Caco-2 (cell line): ENCODE measurements at places on chromosomes 13 and 19.
A peak's percentile ranks its signal among the peaks of the same experiment; 100 is the strongest.

DNA sequence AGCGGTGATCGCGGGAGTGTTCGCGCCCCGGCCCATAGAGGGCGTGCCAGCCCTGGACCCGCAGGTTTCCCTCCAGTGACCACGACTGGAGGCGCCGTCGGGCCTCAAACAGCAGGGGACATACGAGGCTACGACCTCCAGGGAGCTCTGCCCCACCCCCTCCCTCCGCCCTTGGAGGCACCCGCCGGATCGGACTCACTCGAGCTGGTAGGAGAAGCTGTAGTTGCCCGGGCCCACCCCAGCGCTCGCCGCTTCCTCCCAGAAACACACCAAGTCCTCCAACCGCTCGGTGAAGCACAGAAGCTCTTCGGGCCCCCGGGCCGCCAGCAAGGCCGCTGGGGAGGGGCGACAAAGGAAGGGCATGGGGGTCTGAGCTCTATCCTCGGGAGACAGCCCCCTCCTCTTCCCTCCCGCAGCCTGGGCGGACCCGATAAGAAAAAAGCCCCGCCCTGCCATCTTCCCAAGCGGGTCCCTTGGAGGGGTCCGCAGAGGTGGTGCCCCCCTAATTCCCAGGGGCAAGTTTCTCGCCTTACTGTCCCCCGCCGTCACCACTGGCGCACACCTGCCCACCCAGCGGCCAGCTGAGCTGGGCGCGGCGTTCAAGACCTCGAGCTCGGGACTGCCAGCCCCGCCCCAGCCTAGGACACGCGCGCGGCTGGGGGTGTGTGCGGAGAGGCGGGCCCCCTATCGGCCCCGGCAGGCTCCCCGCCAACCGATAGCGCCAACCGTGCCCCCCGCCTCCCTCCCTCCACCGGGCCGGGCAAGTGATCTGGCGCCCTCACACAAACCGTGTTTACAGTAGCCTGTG lies 1.0 kb downstream of the EPOR start:
- peak; percentile 82 for DNase-seq

DNA sequence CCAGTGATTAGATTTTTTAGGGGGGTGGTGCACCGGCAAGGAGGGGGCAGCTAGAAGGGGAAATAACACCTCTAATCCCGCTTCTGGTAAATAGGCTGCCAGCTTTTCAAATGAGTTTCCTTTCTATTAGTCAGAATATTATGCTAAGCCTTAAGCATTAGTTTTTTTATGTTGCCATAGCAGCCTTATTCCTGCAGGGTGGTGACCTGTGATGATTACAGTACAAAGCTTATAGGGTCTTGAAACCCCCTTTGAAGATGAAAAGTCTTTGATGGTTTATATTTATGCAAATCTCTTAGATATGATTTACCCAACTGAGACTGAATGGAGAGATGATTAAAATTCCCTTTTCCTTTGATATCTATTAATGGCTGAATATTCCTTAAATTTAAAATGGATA lies 109.8 kb downstream of the ZIC5 start:
- no peak for DNase-seq

DNA sequence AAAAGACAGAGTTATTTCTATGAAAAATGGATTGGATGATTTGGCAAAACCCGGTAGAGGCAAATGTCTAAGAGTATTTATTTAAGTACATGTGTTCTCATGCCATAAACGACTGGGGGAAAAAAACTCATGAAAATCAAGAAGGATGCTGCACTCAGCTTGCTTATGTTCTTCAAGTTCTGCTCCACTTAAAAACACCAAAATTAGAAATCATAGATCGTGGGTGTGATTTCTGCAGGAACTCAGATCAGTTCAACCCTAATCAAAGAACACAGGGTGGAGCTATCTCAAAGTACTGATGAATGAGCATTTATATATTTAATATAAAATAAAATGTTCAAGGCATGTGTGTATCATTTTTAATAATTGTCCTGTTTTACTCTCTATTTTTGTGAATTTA lies 103.8 kb downstream of the FGF14 start:
- DNase-seq, result no peak

DNA sequence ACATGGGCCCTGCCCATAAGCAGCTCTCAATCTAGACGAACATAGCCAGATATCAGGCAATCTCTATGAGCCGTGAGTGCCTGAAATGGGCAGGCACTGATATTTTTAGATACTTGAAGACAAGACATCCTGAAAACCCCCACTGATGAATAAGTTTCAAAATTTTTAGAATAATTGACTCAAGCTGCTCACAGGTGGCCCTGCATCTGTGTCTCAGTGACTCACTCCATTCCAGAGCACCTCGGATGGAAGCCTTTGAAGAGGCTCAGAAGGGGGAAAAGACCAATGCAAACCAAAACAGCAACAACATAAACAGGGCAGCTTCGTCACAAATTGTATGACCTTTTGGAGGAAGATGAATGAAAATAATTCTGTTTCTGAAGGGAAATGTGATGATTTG lies 42.8 kb upstream of the SLC46A3 start:
- no peak for DNase-seq

DNA sequence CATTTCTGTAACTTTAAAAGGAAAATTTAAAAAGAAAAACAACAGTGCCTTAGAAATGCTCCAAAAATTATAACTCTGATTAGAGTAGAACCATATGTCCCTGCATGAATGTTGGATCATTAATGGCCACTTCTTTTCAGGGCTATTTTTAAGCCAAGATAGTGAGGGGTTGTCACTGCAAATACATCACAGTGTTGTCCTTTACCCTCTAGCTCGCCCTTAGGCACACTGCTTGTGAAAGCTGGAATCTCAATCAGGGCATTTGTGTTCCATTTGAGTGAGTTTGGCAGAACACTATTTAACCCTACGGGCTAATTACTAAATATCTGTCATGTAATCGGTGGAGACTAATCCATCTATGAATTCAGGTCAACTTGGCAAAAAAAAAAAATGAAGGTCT lies 212.2 kb downstream of the NHLRC3 start:
- DNase-seq, result no peak

DNA sequence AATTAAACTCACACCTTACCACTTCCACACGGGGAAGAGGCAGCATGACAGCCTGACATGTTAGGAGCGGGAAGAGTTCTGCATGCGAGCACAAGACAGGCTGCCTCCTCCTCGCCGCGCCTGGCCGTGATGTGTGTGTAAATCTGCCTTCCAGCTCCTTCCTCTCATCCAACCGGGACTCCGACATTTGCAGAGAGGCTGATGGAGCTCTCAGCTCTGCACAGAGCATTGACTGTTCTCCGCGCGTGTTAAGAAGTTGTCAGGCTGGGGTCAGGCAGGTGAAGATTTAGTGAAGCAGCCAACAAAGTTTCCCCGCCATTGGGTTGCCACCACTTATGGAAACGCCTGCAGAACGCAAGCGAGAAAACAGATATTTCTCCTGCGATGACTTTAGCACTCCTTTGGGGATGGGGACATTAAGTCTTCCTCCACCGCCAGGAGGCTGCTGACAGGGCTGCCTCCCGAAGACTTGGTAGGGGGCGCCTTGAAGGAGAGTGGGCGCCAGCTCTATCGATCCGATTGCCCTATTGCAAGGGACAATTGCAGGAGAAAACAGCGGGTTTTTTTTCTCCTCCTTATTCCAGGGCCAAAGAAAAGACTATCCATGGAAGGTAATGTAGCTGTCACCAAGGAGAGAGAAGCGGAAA lies 213.9 kb upstream of the TSHZ3 start:
- no peak for DNase-seq

- peak; percentile 88 for DNase-seq
These were observed 964 bp downstream of the PAK4 start for GRCh38 chr19:39126312-39127187.

- DNase-seq, result no peak
These were observed 15.5 kb downstream of the NCLN start for GRCh38 chr19:3201072-3201700.

DNA sequence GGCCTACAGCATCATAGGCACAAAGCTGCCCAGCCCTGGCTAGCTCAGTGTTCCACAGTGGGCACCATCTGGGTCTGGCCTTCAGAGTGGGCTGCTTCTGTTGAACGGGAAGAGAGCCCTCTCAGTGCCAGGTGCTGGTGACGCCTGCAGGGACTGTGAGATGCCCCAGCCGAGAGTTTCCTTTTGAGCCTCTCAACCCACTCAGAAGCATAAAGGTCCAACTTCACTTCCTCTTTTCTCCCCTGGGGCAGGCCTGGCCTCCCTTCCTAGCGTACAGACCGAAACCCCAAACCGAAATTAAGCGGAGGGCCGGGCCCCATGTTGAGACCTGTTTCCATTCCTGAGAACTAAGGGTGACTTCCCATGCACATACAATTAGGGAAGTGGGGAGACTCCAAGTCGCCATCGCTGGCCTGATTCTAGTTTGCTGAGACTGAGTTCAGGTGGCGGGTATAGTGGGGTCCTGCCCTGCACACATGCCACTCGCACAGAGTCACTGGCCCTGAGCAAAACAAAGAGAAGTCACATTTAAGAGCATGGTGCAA lies 6.9 kb downstream of the RAB8A start:
- DNase-seq, result no peak

GRCh38 chr19:48953990-48954594 lies 583 bp upstream of the BAX start:
- DNase-seq, result no peak

DNA sequence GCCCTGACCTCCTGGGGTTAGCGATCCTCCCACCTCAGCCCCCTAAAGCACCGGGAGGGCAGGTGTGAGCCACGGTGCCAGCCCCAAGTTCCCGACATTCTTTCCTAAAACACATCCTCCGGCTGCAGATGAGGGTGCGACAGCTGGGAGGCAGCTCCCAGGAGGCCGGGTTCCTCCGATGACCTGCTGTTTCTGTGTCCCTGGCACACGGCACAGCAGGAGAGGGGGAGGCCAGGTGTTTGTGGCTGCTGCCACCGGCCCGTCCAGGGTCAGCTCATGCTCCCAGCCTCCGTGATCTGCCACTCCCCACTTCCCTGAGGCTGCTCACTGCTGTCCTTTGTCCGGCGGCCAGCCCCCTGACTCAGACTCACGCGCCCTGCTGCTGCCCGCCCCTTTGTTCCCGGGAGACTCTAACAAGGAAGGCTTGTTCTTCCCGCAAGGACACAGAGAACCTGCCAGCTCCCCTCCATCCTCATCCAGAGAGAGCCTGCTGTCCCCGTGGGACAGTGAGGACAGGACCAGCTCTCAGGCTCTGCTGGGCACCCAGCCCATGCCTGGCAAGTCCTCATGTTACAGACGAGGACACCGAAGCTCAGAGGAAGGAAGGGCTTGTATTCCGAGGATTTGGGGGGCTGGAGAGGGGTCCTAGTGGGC lies 10.6 kb upstream of the MADCAM1 start:
- DNase-seq, result no peak

- peak; percentile 96 for DNase-seq
These were observed 36.1 kb downstream of the ACTN4 start for GRCh38 chr19:38683393-38684077.

- DNase-seq, result no peak
These were observed 329.1 kb downstream of the SLITRK5 start for GRCh38 chr13:88000239-88000638.

- DNase-seq, result peak; percentile 67
These were observed 16.8 kb downstream of the FPR2 start for GRCh38 chr19:51777570-51778462.

GRCh38 chr13:45101327-45102018 lies 18.8 kb upstream of the GTF2F2 start:
- DNase-seq, result no peak

DNA sequence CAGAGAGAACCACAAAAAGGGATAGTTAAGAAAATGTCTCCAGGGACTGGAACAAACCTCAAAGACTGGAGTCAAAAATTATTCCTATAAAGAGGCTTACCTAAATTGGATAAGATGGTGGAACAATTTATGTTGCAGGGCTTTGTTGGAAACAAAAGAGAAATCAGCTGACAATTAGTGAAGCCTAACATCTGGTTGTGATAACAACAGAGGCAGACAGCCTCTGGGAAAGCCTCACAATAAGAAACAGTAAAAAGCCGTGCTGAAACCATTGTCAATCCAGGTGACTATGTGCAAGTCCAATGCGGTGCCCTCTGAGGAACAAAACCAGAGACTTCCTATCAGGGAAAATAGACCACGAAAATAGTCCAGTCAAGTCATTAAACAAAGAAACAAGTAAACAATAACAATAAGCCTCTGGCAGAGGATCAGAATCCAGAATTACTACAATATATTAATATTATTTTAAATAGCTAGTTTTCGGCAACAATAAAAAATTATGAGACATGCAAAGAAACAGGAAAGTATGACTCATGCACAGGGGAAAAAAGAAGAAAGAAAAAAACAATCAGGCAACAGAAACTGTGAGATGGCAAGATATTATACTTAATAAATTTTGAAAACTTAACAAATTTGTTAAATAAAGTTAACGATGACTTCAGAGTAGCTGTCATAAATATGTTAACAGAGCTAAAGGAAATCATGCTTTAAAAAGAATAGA lies 99.7 kb upstream of the RXFP2 start:
- DNase-seq, result no peak

GRCh38 chr19:31497709-31498108 lies 148.5 kb upstream of the TSHZ3 start:
- DNase-seq, result no peak

DNA sequence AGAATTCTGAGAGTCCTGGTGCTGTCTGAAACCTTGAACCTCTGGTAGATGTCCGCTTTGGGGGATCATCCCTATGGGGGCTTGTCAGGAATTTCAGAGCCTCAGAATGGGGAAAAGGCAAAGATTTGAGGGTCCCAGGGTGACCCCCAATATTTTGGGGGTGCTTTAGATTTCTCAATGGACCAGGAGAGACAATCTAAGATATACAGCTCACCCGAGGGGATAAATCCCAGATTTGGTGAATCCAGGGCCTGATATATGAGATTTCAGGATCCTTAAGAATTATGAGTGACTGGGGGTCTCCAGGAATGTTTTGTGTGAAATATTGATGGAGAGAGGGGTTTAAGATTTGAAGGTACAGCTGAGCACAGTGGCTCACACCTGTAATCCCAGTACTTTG lies 3.3 kb downstream of the CAPN12 start:
- no peak for DNase-seq

- peak; percentile 60 for DNase-seq
These were observed at the start of gene CILP2 for GRCh38 chr19:19538061-19538784. CILP2 (plus strand) TSS chr19:19538265; CDS start chr19:19538350, 85 bp downstream.

DNA sequence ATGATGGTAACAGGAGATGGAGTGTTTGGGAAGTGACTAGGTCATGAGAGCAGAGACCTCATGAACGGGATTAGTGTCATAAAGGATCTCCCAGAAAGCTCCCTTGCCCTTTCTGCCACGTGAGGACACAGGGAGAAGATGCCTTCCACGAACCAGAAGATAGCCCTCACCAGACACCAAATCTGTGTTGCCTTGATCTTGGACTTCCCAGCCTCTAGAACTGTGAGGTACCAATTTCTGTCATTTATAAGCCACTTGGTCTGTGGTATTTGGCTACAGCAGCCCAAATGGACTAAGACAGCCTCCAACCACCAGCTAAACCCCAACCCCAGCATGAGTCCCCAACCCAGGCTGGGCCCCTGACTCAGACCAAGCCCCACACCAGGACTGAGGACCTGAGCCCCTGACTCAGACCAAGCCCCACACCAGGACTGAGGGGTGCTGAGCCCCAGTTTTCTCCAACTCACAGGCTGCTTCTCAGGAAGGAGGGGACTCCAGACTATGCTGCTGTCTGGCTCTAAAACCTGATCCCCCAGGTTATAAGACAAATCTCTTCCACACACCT lies 54.1 kb downstream of the PTPRS start:
- no peak for DNase-seq
